ENCODE measurements at places on chromosomes 3 and 15.

- no peak for DNase-seq
Observed at GRCh38 chr3:29718661-29719065, 437.8 kb downstream of the RBMS3 start.

DNA sequence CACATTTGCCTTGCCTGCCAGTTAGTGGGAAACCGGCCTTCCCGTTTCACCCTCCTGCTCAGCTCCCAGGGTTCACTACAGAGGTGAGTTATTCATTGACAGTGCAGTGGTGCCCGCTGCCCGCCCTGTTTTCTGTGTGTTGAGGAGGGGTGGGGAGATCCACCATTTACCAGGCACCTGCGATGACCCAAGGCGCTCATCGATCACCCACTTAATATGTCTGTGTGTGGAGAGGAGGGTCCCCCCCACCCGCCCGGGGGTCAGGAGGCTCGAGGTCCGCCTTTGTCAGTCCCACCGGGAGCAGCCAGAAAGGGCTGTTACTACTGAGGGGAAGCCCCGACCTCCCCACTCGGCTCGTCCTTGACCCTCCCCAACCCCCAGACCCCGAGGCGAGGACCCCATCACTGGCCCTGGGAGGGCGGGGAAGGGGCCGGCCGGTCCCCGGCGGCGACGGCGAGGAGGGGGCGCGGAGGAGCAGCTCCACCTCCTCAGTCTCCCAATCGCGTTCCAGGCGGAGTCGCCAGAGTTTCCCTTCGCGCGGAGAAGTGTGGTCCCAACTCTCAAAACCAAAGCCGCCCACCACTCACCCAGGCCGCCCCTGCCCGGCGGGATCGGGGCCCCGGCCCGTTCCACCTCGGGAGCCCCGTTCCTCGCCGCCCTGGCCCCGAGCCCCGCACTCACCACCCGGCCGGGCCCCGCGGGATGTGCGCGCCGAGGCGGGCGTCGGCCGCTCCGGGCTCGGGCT, 1.1 kb downstream of the PLXNB1 start:
- no peak for DNase-seq

DNA sequence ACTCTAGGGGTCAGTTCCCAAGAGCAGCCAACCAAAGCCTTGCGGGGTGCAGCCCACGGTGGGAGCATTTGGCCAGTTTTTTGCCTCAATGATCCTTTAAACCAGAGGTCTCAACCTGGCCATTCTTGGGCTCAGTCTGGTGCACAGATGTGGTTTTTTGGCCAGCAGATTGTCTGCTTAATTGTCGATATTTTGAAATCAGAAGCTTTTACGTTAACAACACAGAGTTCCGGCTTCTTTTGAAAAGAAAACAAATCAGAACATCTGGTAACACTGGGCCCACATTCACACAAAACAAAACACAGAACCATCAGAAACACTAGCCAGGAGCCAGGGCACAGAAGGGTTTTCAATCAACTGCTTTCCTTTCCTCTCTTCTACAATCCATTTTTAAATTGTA, 127.7 kb downstream of the XXYLT1 start:
- no peak for DNase-seq

DNA sequence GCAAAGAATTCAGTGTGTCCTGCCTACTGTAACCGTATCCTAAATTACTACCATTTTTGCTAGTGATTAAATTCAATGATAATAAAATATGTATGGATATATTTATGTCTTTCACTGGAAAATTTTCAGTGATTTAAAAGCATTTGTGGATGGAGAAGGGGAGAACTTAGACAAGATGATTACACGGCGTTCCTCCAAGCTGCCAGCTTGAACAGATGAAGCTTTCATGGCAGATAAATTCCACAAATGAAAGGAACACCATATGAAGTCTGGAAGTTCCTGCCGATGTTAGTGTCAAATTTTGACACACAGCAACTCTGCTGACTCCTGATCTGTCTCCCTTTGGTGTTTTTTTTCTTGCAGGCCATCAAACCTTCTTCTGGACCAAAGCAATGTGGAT, 364.7 kb downstream of the EPHA3 start:
- DNase-seq: no peak

- no peak for DNase-seq
Observed at GRCh38 chr3:195757438-195757770, 36.6 kb downstream of the MUC20 start.

GRCh38 chr15:33636234-33636633, 325.5 kb downstream of the RYR3 start:
- no peak for DNase-seq

DNA sequence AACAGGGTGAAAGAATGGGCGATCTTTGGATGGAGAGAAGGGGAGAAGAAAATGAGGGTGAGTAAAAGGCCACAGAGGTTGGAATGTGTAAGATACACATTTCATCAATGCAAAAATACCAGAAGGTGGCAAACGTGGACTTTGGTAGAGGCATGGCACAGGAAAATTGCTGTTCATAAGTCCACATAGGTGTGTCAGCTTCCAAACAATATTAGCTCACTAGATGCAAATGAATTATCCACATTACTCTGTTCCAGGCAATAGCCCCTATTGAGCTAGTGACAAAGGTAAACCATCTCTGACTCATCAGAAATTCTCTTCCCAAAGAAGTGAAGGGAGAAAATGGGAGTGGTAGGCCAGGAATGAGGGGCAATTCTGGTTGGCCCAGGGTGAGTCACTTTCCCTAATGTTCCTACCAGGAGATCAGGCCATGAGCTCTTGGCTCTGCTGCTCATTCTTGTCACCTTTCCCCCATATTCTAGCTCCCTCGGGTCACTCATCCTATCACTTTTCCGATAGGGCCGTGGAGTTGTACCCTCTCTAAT, 19.9 kb downstream of the ACKR2 start:
- no peak for DNase-seq

DNA sequence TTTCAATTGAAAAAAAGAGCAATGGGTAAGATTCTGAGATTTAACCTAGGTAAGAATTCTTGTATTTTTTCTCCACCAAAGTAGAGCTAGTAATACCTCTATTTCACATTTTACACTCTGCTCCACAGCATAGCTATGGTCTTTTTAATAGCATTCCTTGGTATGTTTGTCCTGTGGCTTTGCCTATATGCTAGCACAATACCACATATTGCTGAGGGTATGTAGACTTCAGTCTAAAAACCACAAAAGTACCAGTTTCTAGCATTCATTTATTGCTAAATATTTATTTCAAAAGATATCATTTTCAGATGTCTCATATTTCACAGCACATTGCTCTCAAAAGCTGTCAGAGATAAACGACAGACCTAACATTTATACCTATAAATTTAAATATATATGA, 18.2 kb upstream of the EOGT start:
- DNase-seq: no peak

DNA sequence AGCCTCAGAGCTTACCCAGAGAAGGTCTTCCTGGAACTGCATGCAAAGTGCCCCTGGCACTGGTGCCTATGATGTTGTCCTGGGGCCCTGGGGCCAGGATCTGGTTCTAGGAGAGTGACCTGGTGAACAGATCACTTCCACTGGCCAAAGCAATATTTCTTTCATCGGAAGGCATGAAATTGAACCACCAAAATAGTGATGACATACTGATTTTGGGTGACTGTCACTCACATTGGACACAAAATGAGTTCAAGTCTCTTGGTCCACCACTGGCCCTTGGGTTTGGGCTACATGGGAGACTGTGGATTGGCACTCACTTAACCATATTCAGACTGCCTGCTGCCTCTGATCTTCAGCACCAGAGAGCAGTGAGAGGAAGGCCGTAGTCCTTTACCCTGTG, 549.3 kb upstream of the PPP2R3A start:
- no peak for DNase-seq

DNA sequence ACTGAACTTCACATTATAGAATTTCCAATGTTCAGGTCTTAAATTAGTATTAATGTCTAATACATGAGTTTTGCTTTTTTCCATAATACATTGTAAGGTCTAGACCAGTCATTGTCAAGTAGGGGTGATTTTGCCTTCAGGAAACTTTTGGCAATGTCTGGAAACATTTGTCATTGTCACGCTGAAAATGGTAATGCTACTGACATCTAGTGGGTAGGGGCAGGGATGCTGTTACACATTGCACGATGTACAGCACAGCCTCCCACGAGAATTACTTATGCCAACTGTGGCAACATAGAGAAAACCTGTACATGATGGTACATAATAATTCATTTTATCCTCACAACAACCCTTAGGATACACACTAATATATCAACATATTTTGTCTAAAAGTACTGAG, 384.1 kb downstream of the CADM2 start:
- peak; percentile 42 for DNase-seq

DNA sequence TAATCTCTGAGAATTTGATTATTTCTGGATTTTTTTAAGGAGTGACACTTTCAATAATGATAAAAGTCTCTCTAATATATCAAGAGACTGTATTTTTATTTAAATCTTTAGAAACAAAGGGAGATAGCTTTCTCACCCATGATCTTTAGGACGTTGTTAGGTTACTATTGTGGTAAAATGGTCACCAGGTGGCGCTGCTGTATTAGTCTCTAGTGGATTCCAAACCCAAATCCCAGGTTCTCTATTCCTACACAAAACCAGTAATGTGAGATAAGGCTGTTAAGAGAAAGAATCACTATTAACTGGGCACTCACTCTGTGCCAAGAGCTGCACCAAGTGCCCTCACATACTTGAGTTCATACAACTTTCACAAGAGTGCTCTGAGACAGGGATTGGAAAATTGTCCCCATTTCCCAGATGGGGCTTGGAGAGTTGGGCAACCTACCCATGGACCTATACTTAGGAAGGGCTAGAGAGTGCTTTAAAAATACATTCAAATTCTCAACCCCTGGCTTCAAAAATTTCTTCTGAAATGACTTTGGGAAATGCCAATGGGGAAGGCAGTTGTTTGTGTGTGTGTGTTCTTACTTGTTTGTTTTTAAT, 593.4 kb upstream of the TGFBR2 start:
- peak; percentile 70 for DNase-seq

DNA sequence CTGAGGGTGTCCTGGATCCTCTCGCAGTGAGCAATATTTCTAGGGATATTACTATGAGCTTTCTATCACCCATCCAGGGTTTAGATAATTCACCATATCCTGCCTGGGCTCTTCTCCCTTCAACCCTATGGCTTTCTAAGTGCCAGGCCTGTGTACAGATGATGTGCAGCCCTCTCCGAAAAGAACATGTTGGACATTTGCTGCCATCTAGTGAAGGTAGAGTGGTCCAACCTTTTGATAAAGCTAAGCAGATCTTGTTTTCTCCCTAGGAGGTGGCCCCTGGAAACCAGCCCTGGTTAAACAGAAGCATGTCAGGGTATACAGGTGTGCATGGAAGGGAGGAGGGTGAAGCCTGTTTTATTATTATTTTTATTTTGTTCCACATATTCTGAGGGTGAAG, 27.9 kb upstream of the SCN10A start:
- peak; percentile 69 for DNase-seq

- no peak for DNase-seq
Observed at GRCh38 chr3:153399636-153400035, 237.6 kb downstream of the RAP2B start.

- no peak for DNase-seq
Observed at GRCh38 chr15:27864719-27865118, 234.4 kb downstream of the OCA2 start.

All from NB4 (cell line).